ENCODE measurements at places on chromosomes 13 and 19.

- no peak for DNase-seq
Observed at GRCh38 chr19:54551950-54552912, 21.4 kb upstream of the LILRA2 start.

DNA sequence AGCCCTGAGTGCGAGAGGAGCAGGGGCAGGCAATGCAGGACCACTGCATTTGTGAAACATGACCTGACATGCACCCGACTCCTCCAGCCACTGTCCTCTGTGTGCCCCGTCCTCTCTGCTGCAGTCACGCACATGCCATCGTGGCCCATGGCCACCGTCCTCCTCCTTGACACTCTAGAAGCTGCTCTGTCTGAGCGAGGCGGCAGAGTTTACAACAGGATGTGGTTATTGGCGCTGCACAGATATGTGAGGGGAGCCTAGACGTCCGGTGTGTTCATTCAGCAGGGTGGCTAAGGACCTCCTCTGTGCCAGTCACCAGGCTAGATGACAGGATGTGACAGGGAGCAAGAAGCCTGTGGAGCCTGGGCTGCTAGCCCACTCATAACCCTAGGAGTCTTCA, 277.8 kb downstream of the FOXO1 start:
- peak; percentile 80 for DNase-seq

GRCh38 chr19:9580728-9581127, 3.6 kb downstream of the ZNF121 start:
- DNase-seq, result no peak

DNA sequence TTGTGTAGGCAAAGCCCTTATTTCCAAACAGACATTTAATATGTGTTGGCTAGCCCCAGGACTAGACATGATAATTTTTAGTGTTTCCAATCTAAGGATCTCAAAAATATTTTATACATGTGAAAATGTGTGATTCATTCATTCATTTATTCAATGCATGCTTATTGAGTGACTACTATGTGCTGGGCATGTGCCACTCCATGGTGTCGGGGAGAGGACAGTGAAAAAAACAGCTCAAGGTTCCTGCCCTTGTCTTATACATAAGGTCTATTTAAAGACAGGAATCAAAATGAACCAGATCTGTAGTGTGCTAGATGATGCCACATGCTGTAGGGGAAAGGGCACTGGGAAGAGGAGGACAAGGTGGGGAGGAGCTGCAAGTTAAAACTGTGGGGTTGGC, 36.5 kb downstream of the GJA3 start:
- no peak for DNase-seq

GRCh38 chr13:79392882-79393563, 13.0 kb downstream of the RBM26 start:
- DNase-seq, result peak; percentile 36

GRCh38 chr13:114115191-114115671, 17.2 kb downstream of the RASA3 start:
- DNase-seq, result peak; percentile 39

DNA sequence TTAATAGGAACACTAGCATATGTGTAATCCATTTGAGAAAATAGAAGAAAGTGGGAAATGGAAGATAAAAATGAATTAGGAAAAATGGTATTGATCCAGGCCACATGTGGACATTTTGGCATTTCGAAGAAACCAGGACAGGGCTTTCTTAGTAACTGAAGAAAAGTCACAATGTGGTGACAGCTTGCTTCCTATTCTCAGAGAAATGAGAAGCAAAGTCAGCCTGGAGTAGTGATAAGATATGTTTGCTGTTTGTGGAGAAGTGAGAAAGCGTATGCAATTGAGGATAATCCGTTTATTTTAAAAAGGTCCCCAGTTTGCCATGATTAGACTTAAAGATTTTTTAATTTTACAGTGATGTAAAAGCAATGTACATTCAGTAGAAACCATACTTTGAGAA, 127.9 kb downstream of the SLITRK6 start:
- DNase-seq, result no peak

DNA sequence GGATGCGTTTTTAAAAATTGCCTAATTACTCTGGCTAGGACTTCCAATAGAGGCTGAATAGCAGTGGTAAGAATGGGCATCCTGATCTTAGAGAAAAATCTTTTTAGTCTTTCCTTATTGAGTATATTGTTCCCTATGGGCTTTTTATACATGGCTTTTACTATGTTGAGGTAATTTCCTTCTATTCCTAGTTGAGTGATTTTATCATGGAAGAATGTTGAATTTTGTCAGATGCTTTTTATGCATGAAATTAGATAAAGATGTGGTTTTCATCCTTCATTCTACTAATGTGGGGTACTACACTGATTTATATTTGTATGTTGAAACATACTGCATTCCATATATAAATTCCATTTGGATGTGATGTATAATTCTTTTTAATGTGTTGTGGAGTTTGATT, 2673.8 kb downstream of the PCDH9 start:
- DNase-seq, result no peak

DNA sequence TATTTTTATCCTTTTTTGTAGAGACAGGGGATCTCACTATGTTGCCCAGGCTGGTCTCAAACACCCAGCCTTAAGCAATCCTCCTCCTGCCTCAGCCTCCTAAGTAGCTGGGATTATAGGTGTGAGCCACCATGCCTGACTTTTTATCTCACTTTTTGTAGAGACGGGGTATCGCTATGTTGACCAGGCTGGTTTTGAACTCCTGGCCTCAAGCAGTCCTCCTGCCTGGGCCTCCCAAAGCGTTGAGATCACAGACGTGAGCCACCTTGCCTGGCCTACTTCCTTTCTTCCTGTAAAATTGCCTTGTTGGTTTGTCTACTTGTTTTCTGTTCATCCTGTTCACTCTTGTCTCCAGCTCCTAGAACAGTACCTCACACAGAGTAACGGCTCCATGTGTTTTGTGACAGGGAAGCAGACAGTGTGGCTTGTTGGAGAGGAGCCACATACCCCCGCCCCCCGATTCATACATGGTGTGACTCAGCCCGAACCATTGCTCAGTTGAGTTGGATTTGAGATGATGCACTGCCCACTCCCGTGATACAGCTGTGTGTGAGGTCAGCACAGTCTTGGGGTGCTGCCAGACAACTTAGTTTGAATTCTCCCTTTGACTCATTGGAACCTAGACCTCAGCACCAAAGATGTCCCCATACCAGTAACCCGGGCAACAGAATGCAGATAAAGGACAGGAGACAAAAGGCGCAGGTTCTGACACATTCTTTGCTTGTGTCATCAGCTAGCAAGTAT, 34.2 kb downstream of the GPR42 start:
- DNase-seq, result no peak

GRCh38 chr19:35519291-35519690, 5.8 kb upstream of the DMKN start:
- DNase-seq, result no peak

- no peak for DNase-seq
Observed at GRCh38 chr13:103525530-103525929, 459.3 kb upstream of the SLC10A2 start.

GRCh38 chr13:27374650-27375049, 49.8 kb upstream of the GTF3A start:
- peak; percentile 77 for DNase-seq

DNA sequence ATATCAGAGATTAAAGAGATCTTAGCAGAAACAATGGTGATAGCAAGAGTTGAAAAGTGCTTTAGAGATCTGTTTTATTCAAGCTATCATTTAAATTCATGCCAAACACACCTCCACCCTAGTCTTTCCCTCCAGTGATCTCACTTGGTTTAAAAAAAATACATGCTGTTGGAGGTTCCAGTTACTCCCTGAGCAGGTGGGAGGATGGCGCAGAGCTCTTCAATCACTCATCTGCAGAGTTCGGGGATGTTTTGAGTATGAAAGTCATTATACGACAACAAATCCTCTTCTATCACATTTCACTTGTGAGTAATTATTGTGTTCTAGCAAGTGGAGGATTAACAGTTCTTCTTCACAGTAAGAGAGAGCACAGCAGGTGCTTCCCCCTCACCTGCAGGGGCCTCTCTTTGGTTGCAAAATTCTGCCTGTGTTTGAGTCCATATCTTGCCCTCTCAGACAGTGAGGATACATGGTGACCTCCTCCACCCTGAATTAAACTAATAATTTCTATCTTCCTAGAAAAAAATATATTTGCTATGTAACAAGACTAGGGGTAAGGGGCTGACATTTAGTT, 376.7 kb downstream of the LIG4 start:
- DNase-seq, result no peak

- no peak for DNase-seq
Observed at GRCh38 chr13:87302931-87303330, 368.2 kb upstream of the SLITRK5 start.

GRCh38 chr13:55359067-55359466, 1781.7 kb upstream of the PRR20A start:
- DNase-seq, result no peak

- DNase-seq, result no peak
Observed at GRCh38 chr13:112761701-112762689, 72.2 kb downstream of the ATP11A start.

GRCh38 chr13:85567909-85568308, 231.3 kb downstream of the SLITRK6 start:
- DNase-seq, result no peak

- DNase-seq, result no peak
Observed at GRCh38 chr13:38743466-38743865, 56.6 kb downstream of the FREM2 start.

- DNase-seq, result no peak
Observed at GRCh38 chr19:46250076-46250735, 20.7 kb downstream of the IGFL1 start.

DNA sequence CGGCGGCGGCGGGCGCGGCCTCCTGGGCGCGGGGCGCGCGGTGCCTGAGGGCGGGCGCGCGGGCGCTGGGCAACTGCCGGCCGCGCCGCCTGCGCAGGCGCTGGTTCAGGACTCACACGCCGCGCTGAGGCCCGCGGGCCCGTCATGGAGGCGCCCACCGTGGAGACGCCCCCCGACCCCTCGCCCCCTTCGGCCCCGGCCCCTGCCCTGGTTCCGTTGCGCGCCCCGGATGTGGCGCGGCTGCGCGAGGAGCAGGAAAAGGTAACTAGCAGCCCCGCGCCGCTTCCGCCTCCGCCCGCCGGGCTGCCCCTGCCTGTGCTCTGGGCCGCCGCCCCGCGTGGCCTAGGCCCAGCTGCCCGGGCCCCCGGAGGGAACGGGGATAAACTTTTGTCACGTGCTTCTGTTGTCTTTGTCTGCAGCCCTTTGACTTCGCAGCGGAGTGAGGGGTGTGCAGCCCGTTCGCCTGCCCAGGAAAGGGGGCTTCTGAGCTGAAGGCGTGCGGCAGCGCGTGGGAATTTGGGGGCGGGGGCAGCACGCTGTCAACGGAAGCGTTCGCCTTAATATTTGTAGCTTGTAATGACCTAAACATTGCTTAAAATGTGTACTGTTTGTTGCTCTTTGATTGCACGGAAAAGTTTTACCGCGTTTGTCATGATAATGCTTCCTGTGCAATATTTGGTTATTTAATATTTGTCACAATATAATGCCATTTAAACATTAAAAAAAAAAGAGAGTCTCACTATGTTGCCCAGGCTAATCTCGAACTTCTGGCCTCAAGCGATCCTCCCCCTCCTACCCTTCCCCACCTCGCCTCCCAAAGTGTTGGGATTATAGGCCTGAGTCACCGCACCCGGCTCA, 594 bp downstream of the URI1 start:
- peak; percentile 80 for DNase-seq

GRCh38 chr13:48728226-48728625, 74.5 kb downstream of the CYSLTR2 start:
- DNase-seq, result no peak

GRCh38 chr19:44345959-44346358, 10.5 kb downstream of the ZNF112 start:
- DNase-seq, result no peak

DNA sequence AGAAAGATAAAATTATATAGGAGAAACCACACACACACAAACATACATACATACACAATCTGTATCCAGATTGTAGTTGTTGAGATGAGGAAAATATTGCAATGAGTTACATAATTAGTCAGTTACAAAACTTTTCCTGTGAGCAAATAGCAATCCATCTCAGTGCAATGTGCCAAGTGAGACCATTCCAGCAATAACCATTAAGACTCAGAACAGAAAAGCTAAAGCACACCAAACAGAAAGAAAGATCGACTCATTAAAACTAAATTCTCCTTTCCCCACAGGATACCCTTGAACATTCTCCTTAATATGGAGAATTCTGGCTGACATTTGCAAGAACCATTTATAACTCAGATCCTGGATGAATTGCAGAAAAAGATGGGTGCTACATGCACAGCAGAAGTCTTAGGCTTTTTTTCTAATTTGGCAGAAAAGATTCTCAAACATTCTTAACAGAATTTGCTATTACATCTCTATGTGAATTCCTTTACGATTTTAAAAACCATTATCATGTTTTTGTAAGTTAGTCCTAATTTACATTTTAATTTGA, 1341.2 kb upstream of the SPRY2 start:
- no peak for DNase-seq

- no peak for DNase-seq
Observed at GRCh38 chr19:18477042-18477779, 39.3 kb upstream of the ISYNA1 start.

DNA sequence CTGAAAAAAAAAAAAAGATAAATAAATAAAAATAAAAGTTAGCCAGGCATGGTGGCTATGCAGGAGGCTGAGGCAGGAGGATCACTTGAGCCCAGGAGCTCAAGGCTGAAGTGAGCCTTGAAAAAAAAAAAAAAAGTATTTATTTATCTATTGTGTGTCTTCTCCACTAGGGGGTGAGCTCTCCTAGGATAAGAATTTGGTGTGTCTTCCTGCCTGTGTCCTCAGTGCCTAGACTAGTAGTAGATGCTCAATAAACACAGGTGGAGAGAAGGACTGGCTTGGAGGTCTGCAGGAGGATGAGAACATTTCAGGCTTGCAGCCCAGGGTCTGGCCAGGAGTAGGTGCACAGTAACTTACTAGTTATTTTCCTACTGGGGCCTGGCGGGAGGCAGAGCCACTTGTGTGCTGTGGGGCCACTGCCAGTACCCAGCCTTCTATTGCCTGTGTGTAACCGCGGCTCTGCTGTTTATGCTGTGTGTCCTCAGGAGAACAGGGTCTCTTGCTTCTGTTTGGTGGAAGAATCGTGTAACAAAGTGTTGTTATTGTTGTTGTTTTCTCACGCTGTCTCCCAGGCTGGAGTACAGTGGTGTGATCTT, 5.4 kb downstream of the LMTK3 start:
- DNase-seq, result peak; percentile 58

DNA sequence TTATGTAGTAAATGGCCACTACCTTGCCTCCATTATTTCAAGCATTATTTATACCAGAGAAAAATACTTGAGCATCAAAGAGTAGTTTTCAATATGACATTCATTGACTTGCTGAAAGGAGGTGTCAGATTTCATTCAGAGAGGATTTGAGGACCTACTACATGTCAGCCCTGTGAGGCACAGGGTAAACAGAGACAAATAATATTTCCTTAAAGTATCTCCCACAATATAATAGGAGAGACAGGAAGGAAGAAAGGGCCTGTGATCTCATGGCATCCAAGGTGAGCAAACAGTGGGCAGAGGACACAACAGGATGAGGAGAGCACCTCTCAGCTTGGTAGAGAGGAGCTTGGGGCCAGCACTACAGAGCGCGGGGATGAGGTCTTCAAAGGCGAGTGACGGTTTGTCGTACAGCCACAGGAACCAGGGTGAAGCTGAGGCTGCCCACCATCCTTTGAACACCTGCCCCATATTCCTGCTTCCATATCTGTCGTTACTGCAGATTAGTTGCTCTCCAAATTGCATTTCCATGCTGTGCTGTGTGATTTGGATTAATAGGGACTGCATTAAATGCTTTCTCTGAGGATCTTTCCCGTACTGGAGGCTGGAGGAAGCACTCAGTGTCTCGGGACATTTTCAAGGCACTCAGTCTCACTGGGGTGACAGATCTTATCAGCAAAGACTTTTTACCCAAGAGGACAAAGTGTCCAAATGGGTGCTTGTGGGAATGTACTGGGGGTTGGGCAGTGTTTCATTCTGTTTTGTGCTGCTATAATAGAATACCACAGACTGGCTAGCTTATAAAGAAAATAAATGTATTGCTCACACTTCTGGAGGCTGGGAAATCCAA, 59.2 kb downstream of the GJA3 start:
- no peak for DNase-seq
